GM18507 (cell line): ENCODE measurements at places on chromosomes 6 and 20.

DNA sequence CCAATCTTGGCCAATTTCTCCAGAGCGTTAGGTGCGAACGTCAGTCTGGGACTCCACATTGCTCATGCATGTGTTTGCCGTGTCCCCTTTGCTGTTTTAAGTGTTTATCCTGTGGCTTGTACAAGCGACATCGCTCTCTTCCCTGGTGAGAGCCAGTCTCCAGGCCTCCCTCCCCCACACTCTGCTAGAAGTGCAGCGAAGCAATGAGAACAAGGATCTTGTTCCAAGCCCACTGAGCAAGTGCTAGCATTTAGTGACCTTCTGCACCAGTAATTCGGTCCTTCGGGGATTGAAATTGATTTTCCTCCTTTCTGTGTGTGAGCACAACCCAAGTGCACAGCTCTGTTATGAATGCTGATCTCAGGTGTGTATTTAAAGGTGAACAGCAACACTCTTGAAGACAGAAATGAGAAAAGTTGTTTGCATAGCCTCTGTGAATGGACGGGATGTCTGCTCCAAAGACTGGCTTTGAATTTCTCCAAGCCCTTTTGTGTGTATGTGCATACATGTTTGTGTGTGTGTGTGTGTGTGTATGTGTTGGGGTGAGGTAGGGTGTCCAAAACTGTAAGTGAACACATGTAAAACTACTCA is 29.0 kb downstream of the CD83 start:
- no peak for DNase-seq

GRCh38 chr6:51302431-51302830 is 483.8 kb downstream of the TFAP2B start:
- no peak for DNase-seq

- no peak for DNase-seq
These were observed 165.1 kb upstream of the PROKR2 start for GRCh38 chr20:5481872-5482271.

- no peak for DNase-seq
These were observed 125.9 kb upstream of the TRAF3IP2 start for GRCh38 chr6:111731456-111732195.

DNA sequence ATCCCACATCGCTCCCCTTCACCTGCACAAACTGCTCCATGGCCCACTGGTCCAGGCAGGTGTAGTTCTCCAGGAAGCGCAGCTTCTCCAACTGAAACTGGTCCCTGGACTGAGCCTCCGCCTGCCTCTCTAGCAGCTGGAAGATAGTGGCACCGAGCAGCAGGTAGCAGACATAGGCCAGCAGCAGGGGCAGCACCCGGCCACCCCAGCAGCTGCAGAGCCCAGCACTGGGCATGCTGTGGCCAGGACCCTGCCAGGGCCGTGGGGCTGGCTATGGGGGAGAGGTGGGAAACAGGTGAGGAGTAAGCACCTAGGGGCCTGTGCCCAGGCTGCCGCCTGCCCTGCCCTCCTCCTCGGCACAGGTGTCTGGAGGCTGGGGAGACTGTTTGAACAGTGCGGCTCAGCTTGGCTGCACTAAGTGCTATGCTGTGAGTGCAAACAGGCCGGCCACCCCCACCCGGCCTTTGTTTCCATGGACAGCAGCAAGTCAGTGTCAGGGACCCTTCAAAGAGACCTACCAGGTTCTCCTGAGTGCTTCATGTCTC is at the start of gene KCNK16:
Gene KCNK16, minus strand, starts transcription at position 397 of the 545 bp plus-strand sequence. Its CDS starts 162 bp downstream, at position 235.
- DNase-seq: no peak
